ENCODE measurements at places on chromosomes 3 and 15.
A peak's percentile ranks its signal among the peaks of the same experiment; 100 is the strongest.

- peak; percentile 20 for DNase-seq
These were observed 51.7 kb downstream of the ZIC4 start for GRCh38 chr3:147354623-147355022.

DNA sequence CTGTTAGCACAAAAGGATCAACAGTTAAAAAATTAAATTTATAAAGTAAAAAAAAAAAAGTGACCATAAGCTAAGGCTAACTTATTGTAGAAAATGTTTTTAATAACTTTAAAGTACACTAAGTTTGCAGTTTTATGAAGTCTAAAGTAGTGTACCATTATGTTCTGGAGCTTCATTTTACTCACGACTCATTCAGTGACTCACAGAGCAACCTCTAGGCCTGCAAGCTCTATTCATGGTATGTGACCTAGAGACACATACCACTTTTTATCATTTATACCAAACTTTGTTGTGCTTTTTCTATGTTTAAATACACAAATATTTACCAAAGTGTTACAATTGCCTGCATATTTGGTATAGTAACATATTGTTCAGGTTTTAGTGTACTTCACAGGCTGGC, 1552.3 kb downstream of the OTOL1 start:
- no peak for DNase-seq

DNA sequence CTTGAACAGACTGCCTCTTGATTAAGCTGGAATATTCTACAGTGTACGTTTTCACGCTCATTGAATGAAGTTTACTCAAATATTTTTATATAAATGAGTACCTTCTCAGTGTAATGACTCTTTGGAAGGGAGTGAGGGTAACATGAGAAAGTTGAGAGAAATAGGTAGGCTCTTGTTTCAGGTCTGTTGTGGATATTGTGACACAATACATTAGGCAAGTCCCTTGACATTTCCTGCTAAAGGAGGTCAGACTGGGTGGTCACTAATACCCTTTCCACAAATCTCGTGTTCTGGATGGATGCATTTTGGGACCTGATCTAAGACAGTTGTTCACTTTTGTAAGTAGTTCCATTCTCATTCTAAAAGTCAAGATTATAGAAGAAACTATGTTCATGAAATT, 324.8 kb upstream of the AZI2 start:
- DNase-seq, result no peak

DNA sequence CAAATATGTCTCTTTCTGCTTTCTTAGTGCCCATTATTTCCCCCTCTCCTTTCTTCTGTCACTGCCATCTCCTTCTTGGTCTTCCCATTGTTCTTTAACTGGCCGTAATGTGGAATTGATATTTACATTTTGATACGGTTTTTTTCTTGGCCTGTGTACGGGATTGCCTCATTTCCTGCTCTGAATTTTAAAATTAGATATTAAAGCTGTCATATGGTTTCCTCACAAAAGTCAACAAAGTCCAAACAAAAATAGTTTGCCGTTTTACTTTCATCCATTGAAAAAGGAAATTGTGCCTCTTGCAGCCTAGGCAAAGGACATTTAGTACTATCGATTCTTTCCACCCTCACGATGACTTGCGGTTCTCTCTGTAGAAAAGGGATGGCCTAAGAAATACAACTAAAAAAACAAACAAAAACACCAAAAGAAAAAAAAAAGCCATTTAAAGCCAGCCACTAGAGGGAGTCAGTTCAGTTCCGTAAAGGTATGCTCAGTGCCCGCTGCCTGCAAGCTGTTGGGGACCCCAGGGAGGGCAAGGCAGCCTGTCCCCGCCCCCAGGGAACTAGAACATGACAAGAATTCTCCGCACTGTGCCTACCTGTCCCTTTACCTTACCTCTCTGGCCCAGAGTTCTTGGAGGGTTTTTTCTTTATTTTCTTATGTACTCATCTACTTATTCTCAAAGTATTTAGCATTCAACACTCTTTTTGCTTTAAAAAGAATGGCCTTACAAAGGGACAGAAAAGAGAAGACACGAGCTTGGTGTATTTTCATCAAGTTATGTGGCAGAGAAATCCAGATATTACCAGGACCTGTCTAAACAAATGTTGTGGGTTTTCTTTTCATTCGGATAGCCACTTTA, 30.0 kb upstream of the NR2E3 start:
- peak; percentile 30 for DNase-seq

DNA sequence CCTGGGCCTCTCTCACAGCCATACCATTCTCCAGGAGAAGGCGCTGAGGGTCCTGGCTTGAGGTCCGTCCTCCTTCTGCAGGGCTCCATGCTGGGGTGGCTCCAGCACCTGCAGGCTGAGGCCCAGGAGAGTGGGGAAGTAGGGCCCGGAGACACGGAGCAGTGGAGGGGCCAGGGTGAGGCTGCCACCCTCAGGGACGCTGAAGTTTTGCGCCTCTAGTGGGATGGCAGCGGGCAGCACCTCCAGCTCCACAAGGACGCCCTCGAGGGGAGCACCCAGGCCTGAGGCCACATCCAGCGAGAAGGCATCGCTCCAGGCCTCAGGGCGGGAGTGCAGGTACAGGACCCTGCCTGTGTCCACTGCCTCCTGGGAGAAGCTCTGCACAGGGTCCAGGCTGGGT, 27.5 kb downstream of the CSPG4 start:
- no peak for DNase-seq

DNA sequence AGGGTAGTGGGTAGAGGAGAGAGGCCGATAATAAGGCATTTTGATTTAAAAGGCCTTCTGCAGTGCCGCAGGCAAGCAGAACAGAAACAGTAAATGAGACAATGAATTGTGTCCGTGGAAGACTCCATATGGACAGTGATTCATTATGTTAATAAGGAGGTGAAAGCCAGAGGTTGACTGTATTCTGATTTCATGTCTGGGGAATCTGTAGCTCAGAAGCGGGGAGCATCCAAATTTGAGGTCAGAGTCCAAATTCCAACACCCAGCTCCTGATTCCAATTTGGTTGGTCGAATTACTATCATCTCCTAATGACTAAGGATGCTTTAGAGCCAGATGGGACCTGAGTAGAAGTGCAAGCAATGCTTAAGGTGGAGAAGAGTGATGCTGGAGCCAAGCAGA, 1.0 kb upstream of the TBC1D21 start:
- no peak for DNase-seq

DNA sequence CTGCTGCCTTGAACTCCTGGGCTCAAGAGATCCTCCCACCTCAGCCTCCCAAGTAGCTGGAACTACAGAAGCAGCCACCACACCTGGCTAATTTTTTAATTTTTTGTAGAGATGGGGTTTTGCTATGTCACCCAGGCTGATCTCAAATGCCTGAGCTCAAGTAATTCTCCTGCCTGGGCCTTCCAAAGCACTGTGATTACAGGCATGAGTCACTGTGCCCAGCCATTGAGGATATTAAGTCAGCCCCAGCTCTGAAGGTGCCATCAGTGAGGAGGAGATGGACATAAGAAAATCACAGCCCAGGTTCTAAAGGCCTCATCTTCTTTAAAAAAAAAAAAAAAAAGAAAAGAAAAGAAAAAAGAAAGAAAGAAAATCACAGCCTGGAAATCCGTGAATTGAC, 26.6 kb upstream of the PSTPIP1 start:
- no peak for DNase-seq

DNA sequence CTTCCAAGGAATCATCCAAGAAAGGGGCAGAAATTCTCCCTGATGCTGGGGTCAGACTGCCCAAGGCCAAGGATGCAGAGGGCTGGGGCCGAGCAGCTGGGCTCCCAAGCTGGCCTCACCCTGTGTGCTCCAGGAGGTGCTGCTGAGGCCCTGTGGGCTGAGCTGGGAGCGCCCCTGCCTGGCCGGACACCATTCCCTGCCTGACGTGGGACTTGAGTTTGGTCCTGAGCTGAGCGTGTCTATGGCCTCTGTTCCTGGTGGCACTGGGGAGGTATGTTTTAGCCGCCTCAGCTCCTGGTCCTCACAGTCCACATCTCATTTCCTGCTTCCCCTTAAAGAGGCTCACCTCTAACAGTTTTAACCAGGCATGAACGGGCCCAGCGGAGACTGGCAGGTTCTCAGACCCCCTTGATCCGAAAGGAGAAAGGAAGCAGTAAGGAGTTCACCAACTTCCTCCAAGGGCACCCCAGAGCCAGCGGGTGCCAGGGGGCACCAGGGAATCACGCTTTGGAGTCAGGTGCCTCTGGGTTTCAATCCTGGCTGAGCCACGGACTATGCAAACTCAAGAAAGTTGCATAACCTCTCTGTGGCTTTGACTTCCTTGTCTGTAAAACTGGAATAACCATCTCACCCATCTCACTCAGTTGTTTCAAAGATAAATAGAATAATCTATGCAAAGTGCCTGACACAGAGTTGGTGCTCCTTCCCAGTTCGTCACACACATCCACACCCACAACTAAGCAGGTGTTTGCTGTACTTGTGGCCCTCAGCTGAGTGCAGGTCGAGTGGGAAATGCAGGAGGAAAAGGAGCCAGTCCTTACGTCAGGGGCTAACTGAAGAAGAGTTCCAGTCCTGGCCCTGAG, 48.6 kb downstream of the SLC12A8 start:
- no peak for DNase-seq

GRCh38 chr3:4850928-4851265, 128.3 kb upstream of the BHLHE40 start:
- no peak for DNase-seq

DNA sequence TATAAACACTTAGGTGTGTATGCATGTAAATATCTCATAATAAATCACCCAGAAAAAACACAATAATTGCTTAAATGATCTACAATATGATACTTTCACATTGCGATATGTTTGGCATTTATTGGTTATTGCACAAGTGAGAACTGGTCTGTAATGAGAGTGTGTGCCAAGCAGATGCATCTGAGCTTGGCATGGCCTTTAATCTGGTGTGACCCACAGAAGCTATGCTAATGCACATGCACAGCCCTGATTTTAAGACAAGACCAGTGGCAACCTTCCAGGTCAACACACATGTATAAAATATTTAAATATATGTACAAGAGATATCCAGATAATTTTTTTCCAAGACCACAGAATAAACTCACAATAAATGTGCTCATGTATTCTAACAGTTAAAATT, 42.7 kb downstream of the C2CD4A start:
- no peak for DNase-seq

GRCh38 chr15:80090879-80091503, 31.5 kb downstream of the ZFAND6 start:
- no peak for DNase-seq

DNA sequence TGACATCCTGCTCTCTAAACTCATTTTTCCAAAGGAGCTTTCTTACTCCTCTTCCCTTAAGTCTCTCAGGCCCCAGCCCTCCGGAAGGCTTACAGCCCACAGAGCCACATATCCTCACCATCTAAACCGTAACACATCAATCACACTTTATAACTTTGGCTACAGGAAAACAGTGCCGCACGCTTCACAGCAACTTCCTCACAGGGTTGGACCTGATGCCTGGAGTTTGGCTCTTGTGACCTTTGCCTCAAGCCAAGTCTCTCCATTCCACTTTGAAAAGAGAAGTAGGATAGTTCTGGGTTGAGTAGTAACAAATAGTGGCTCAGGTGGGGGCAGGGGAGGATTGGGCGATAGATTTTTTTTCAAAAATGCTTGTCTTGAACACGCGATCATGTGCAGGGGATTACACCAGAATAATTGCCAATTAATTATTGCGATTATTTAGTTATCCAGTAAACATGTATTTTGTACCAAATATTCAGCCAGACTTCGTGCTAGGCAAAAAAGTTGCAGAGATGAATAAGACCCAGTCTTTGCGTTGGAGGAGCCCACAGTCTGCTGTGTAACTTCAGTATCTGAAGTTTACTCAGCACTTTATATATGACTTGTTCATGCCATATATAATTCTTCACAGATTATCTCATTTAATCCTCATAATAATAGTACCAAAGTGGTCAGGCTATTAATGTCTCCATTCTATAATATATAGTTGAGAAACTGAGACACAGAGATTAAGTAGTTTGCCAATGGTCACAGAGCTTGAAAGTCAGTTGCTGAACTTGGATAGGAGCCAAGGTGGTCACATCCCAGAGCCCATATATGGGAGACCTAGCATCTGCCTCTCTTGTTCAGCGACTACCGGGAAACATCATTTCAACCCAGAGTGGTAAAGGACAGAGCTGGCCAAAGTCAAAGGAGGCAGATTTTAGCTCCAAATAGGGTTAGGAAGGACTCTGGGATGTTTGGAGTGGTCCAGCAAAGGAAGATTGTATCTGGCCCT, 2.4 kb upstream of the ETV5 start:
- DNase-seq, result no peak

DNA sequence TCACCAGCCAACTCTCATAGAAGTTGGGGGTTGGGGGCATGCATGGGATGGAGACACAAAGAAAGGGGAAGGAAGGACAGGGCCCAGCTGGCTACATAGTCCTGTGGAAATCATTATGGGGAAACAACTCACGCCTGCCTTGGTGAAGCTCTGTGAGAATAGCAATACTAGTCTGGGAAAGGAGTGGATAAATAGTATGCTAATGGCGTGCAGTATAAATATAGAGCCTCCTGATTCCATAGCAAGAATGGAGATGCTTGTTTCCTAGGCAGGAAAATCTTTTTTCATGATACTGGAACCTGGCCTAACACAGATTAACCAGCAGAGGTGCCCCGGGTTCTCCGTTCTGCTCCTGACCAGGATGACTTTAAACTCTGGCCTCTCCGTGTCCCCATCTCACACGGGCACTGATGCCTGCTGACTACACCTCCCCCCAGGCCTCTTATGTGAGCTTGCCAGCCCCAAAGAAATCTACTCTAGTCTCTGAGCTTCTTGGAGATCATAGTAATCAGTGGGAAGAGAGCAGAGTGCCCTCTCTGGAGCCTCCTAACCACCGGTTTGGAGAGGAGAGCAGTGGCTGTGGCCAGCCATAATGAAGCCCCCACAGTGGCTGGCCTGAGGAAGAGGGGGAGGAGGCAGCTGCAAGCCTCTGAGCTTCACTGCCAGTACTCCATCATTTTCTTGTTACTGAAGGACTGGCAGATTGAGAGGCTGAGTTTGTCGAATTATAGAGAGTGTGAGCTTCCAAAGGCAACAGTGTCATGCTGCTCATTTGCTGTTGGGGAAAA, 355.0 kb upstream of the SEMA6D start:
- no peak for DNase-seq

GRCh38 chr3:126715432-126715831, 11.4 kb downstream of the CHCHD6 start:
- no peak for DNase-seq

GRCh38 chr3:40248591-40248990, 60.9 kb upstream of the EIF1B start:
- no peak for DNase-seq

GRCh38 chr3:34260271-34261000, 462.0 kb downstream of the PDCD6IP start:
- no peak for DNase-seq
